ENCODE measurements at places on chromosomes 4 and X.

GRCh38 chrX:146448791-146449190, 360.8 kb upstream of the CXorf51B start:
- DNase-seq: no peak

DNA sequence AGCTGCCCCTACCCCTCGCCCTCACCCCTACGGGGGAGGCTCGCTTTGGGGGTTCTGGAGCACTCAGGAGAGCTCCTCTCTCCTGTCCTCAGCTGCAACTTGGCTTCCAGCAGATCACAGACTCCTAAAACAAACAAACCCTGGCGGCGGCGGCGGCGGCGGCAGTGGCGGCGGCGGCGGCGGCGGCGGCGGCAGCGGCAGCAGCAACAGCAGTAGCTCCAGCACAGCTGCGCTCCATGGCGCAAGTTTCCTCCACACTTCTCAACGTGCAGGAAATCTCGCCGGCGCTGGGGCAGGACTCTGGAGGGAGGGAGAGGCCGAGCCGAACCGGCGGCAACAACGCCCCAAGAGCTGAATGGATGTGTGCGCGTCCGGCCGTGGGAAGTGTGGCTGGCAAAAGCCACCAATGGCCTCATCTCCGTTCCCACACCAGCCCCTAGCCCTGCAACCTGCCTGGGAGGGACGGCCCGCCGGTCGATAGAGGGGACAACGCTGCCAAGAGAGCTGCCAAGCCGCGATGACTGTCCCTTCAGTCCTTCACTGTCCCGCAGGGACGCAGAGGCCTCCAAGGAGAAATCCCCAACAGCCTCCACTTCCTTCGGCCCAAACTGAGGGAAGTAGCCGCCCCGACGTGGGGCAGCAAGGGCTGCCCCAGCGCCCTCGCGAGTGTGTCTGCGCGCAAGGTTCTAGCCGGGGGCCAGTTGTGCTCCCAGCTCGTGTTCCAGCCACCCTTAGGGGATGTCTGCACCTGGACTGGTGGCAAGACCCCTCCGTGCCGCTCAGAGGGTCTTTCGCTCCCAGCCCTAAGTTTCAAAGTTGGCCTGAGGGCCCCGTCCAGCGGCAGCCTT, 775 bp downstream of the SHROOM4 start:
- DNase-seq: peak; percentile 40

GRCh38 chr4:154714339-154715040, 29.3 kb upstream of the LRAT start:
- no peak for DNase-seq

DNA sequence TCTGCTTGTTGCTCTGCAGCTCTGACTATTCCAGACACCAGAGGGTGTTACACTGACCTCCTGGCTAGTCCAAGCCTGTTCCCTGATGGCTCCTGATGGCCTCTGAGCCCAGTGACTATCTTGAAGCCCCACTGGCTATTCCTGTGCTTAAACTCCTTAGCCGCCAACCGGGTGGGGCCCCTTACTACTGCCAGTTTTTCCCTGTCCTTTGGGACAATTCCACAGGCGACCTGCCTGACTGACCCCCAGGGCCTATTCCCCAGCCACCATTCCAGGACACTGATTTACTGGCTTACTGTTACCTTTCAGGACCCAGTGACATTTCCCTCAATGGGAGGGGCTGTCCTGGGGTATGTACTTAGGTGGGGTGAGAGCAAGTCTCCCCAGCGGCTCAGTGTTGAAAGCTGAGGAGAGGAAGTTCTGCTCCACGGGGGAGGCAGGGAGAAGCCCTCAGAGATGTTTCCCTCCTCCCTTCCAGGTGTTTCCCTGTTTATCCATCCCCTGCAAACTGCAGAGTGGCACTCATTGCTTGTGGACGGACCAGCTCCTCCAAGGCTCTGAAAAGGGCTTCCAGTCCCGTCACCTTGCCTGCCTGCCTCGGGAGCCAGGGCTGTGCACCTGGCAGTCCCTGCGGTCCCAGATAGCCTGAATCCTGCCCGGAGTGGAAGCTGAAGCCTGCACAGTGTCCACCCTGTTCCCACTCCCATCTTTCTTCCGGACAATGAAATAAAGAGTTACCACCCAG, 4.0 kb downstream of the TIMP1 start:
- no peak for DNase-seq

DNA sequence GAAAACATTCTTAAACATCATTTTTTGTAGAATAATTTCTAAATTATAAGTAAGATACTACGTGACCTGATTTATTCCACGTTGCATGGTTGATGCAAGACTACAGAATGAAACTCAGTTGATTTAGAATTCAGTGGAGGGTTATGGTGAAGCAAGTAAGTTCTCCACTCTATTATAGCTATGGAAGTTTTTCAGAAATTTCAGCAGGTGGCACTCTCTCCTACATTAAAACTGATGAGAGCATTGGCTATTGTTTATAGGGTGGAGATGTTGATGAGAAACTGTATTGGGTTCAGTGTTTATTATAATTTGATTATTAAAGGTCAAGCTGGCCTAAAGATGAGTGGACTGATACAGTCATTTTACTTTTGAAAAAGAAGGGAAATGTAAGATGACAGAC, 88.0 kb downstream of the FNIP2 start:
- peak; percentile 50 for DNase-seq

DNA sequence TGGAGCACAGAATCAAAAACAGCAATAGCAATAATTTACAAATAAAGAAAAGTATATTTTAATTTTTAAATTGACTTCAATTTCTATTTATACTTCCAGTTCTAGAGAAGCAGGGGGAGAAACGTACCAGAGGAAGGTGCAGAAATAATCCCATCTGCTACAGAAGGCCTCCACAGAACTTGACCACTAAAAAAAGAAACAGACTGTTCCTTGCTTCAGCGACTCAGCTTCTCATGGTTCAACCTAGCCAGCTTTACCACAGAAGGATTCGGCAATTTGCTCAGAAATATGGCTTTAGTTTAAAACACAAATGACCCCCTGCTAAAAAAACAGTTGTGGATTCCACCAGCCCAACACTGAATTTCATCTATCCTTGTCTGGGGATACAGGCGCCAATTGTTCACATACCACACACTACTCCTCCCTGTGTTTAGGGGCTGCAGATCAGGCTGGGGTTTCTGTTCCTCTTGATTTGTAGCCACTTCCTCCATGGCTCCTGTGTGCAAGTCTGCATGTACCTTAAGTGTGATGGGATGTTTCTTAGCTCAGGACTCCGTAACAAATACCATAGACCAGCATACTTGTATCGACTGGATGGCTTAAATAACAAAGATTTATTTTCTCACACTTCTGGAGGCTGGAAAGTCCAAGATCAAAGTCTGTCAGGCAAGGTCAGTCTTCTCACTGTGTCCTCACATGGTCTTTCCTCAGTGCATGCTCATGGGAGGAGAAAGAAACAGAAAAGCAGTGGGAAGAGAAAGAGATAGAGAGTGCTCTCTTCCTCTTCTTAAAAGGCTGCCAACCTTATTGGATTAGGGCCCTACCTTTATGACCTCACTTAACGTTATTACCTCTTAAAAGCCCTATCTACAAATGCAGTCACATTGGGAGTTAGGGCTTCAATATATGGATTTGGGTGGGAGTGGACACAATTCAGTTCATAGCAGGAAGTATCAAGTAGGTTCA, 79.1 kb downstream of the AMOT start:
- DNase-seq: no peak

DNA sequence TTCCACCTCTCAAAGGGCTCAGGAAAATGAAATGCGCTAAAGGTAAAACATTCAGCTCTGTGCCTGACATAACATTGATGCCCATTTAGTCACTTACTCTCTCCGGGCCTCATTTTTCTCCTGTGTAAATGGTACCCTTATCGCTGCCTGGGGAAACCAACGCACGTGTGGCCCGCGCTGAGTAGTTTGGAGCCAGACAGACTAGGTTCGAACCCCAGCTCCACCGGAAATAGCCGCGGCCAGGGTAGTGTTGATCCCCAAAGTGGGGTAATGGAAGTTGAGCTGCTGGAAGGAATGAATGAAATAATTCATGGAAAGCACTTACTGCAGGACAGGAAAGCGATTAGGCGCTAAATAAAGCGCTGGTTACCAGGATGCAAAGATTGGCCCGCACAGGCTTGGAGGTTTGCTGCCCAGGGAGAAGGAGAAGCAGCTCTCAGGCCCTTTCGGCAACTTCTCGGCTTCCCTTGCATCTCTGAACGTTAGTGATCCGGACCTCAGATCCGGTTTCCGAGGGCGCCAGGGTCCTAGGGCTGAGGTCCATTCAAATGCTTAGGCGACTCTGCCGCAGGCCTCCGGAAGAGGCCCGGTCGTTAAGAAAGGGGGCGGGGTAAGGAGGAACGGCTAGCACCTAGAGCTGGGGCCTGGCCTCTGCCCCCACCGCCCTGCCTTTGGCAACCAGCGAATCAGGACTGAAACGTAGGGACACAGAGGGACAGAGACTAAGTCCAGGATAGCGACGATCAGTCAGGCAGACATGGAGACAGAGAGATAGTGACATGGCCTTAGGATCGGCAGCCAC, 13.3 kb downstream of the NKX3-2 start:
- no peak for DNase-seq

GRCh38 chr4:39825090-39825489, 127.2 kb downstream of the UBE2K start:
- no peak for DNase-seq

- DNase-seq: no peak
Observed at GRCh38 chr4:158130204-158130603, 42.6 kb downstream of the GASK1B start.

All from fibroblast of skin of abdomen (primary cell).